Kidney (tissue), 22 donors: ENCODE measurements at places on chromosomes 7 and 10.

DNA sequence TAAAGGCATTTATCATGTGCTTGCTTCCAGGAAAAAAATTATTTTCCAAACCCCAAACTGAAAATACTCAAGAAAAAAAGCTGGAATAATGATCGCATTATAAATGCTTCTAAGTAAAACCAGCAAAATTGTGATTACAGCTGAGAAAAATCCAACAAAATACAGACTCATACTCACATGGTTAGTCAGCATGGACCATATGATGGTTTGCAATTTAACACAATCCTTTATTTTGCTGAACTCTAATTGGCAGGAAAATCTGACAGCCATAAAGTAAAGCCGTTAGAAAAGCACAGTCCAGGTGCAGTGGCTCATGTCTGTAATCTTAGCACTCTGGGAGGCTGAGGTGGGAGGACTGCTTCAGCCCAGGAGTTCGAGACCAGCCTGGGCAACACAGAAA lies 59.6 kb downstream of the BRI3 start:
- DNase-seq: no peak

- DNase-seq: no peak
Observed at GRCh38 chr7:6631605-6632004, 5.5 kb upstream of the ZNF316 start.

DNA sequence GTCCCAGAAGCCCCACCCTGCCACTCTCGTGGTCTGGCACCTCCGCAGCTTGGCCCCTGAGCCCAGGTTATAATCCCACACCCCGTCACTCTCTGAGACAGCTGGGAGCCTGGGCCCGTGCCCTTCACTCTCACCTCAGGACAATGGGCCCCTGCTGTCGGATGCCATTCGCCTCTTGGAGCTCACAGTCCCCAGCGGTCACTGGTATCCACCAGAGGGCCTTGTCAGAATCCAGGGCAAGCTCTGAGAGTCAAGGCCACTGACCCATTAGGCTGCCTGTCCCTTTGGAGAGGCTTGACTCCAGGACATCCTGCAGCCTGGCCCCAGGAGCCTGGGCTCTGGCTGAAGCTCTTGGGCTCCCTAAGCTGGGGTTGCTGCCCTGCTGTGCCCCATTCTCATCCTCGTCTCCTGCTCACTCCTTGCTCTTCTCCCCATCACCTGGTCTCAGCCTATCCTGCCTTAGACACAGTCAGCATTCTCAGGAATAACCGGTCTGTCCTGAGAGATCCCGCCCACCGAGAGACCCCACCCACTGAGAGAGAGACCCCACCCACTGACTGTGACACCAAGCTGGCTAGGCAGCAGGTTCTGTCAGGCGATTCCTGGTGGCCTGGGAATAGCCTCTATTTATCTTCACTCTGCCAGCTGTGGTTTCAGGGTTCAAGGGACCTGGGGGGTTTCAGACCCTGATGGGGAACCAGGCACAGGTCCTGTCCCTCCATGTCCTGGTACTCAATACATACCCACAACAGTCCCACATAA lies 27.7 kb downstream of the CPXM2 start:
- DNase-seq: no peak

DNA sequence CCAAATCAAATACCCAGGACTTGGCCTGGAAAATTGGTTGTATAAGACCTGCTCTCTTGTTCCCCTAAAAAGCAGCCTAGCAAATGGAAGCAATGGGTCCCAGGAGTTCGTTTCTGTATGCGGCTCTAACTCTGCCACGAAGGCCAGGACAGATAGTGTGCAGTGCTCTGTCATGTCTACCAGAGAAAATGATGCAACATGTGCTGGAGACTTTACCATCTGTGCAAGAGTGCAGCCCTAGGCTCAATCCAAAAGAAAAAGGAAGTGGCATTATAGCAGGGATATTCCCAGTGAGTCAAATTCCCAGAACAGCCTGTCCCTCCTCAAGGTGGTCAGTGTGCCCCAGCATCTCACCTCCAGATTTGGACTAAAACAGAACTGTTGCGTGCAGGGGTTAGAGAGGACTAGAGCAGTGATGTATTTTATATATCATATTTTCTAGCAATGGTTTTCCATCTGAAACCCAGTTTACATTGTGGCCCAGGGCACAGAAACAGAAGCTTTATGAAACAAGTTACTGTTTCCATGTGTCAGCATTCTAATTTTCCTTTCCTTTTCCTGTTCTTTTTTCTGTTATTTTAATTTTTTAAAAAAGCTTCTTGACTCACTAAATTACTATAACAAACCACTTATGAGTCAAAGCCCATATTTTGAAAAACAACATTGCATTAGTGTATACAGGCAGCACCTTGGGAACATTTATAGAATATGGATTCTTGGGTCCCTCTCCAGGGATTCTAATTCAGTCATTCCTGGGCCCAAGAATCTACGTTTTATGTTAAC lies 311.2 kb downstream of the RNLS start:
- no peak for DNase-seq

DNA sequence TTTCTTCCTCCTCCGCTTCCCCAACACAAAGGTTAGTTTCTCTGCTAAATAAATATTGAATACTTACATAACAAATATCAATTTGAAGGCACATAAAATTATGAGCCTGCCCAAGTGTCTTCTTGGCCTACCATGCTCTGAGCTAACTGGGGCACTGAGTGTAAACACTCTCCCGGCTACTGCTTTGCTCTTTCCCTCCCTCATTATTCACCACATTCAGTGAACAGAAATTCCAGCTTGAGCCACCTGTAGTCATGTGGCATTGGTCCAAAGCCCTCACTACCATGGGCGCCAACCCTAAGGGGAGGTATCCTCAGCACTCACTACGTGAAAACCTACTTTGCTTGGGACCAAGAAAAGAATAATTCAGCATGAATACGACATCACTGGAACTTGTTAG lies 409.0 kb downstream of the KCNMA1 start:
- DNase-seq: no peak

DNA sequence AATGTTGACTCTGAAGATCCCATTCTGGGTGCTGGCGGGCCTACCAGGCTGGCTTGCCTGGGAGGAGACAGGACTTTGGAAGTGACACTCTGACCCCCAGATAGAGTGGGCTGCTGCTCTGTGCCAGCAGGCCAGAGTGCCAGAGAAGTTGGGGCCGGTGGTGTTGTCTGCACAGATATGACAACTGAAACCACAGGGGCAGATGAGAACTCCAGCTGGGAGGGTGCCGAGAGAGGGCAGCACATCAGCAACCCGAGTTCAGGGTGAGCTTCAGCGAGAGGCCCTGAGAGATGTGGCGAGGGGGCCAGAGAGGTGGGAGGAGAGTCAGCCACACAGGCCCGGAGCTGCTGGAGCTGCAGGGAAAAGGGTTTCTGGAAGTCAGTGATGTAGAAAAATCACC lies 193.2 kb upstream of the MGMT start:
- no peak for DNase-seq

- DNase-seq: no peak
Observed at GRCh38 chr7:77697535-77697831, 1.2 kb downstream of the RSBN1L start.

DNA sequence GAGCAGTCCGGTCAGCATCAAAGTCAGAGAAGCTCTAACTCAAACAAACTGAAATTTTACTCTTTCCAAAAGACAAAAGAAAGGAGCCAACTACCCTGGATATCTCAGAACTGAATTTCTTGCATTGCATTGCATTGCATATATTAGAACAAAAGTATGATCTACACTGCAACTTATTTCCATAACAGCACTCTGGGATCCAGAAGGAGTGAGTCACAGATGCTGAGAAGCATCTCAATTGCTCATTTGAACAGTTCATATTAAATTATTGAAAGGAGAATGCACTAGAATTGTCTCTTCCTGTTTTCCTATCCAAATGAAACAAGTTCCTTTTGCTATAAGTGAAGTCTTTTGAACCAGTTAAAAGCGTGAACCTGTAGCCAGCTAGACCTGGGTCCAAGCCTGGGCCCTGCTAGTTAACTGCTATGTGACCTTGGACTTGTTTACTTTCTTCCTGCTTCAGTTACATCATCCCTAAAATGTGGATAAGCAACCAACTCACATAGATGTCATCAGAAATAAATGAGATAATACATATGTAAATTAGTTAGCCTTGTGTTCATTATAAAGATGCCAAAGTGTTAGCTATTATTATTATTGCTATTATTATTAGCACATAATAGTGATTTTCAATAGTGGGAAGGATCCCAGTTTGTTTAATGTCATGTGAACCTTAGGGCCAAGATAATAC lies 184.1 kb downstream of the CREB5 start:
- DNase-seq: no peak

DNA sequence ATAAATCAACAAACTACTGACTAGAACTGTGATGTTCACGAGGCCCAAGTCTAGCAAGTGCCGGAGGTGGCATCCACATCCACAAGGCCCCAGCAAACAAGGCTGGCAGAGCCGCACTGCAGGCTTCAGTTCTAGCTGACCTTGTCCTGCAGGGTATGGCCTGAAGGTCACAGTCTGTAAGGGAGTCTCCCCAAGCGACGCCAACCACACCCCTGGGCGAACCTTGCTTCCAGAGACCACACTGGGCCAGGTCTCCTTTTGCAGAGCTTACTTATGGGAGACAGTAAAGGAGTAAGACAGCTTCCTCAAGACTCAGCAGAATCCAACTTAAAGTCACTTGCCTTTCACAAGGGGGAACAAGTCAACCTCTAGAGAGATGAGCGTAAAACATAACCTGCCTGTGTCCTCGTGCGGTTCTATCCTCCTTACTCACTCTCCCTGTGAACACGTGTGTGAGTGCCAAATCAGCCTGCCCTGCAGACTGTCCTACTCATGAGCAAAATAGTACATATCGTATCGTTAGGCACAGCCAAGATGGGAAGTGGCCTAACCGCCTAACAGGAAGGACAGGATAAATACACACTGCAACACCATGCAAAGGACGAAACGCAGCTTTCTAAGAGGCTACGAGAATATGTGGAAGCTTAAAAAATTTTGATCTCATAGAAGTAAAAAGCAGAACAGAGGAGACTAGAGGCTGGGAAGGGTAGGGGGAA lies 22.7 kb downstream of the FAM53B start:
- DNase-seq: no peak
